ENCODE measurements at places on chromosomes 5 and 9.

DNA sequence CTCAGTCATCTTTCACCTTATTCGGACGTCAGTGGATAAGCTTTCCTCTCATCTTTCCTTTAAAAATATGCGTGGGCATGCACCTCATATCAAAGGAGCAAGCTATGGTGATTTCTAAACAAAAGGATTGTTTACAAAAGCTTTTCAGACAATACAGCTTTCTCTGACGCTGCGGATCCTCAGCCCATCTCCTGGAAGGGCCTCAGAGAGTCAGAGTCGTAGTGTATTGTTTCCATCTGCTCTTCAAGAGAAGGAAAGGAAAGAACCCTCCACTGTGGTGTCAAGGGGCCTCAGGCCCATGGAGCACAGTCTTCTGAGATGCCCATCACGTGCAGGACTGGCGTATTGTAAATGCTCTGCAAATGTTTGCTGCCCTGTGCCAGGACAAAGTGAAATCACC lies 163.4 kb upstream of the MAP1B start:
- DNase-seq = no peak

DNA sequence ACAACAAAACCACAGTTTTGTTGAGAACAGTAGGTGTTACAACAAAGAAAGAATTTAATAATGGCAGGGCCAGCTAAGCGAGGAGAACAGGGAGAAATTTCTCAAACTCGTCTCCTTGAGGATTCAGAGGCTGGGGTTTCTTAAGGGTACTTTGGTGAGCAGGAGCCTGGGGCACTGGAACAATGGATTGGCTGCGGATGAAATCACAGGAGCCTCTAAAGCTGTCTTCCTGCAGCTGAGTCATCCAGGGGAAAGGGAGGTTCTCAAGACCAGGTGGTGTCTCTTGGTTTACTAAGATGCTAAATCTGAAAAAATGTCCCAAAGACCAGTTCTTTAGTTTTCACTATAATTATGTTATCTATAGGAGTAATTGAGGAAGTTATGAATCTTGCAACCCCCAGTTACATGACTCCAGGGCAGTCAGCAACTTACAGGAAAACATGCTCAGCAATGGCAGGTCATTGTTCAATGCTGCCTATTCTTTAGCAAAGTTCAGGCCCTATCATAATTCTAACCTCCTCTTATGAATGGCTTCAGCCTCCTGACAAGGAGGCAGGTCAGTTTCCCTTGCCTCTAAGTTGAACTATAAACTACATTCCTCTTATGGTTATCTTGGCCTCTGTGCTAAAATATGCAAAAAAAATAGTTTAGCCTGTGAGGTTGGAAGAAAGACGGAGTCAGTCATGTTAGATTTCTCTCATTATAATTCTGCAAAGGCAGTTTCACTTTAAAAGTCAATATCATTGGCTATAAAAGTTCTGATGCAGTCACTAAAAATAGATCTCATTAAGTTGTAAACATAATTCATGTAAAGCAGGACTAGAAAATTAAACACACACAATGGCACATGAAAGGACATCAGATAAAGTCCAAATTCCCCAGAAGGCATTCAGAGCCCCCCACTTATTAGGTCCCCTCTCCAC lies 63.3 kb upstream of the CKS2 start:
- peak; percentile 13 for DNase-seq

DNA sequence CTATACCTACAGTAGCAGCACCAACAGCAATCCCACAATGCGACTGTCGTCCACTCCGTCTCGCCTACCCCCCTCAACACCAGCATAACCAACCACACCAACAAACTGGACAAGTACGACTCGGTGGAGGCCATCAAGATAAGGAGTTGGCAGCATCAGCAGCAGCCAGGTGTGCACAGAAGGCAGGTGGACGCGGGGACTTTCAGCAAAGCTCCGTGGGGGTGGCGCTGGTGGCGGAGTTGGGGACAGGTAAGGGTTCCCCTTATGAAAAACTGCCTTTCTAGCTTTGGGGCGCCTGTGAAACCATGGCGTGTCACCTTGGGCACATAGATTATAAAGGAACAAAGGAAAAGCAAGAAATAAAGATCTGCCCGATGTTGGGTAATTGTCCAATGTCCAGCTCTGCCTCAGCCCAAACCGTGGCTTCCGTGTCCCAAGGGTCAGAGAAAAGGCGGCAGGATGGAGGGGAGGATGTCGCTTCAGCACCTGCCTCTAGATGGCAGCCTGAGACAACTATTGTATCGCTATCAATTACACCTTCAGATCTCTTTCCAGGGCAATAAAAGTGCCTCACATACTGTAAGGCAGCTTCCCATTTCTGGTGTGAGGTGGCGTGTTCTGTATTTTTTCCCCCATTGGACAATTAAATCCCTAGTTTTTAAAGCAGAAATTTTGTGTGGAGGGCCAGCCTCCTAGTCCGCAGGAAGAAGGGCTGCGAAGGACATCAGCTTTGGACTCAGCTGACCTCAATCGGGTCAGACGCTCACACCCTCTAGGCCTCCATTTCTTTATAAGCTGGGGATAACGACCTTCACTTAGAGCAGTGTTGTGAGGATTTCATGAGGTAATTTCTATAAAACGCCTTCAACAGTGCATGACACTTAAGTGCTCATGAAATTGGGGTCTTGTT lies 58.8 kb downstream of the MTRR start:
- peak; percentile 47 for DNase-seq

DNA sequence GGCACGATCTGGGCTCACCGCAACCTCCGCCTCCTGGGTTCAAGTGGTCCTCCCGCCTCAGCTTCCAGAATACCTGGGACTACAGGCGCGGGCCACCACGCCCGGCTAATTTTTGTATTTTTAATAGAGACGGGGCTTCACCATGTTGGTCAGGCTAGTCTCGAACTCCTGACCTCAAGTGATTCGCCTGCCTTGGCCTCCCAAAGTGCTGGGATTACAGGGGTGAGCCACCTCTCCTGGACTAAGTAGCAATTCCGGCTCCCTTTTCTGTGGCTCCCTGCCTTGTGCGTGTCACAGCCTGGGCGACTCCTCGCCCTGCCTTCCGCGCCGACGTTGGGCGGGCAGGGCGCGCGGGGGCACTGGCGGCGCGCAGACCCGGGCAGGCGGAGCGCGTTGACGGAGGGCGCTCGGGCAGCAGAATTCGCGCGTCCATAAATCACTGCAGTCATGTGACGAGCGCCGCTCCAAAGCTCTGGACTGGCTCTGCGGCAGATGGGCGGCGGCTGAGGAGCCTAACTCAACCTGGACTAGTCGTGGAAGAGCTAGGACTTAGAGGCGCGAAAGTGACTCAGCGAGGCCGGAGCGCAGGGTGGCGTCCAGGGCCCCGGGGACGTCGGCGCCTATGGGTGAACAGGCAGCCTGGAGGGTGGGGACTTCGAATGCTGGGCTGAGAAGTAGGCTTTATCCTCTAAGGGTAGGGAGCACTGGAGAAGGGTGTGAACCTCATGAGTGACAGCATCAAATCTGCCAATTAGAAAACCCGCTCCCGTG lies 1.4 kb upstream of the CIZ1 start:
- DNase-seq = peak; percentile 79

DNA sequence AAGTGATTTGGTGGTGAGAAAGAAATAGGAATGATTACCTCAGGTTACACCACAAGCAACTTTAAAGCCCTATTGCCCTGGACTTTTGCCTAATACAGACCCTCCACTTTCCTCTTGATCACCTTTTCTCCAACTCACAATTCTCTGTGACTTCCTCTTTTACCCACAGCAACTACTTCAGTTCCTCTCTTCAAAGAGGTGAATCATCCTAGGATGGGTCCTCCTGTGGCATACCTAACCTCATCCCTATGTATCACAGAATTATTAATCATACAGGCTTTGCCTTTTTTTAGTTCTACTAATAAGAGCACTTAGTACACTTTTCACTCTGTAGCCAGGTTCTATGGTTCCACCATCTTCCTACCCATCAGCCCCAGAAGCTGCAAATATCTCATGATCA lies 19.6 kb upstream of the INSL6 start:
- DNase-seq = no peak

DNA sequence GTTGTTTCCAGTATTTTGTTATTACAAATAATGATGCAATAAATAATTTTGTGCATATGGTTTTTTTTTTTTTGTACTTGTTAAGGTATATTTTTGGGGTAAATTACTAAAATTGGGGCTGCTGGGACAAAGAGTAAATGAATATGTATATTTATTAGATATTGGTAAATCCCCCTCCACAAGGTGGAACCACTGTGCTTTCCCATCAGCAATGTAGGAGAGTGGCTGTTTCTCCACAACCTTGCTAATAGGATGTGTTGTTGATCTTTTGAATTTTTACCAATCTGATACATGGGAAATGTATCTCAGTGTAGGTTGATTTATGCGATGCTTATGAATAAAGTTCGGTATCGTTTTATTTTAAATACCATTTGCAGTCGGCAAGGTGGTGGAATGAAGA lies 118.1 kb downstream of the TRPM3 start:
- no peak for DNase-seq

DNA sequence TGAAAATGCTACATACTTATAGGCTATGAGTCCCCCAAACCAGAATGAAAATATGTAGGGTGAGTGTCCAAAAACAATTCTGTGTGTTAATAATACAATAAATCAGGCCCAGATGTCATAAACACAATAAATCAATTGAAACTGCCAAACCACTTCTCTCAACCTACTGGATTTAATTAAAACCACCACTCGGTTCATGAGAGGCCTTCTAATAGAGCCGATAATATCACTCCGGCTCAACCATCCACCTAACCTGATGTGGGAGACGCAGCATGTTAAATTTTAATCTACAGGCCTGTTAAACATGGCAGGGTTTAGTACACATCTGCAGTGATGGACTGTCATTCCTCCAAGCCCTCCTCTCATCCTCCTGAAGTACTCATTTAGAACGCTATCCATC lies 734.5 kb upstream of the ZNF608 start:
- DNase-seq = no peak

GRCh38 chr5:38554403-38554802 lies 2.0 kb downstream of the LIFR start:
- DNase-seq = no peak

GRCh38 chr9:115300874-115301273 lies 182.9 kb upstream of the TNC start:
- no peak for DNase-seq

GRCh38 chr5:159441441-159441840 lies 111.2 kb upstream of the IL12B start:
- no peak for DNase-seq

GRCh38 chr5:96087939-96088338 lies 126.3 kb upstream of the ELL2 start:
- DNase-seq = no peak

- no peak for DNase-seq
Observed at GRCh38 chr9:78644359-78644758, 347.4 kb downstream of the PSAT1 start.

GRCh38 chr5:118857700-118858099 lies 130.6 kb downstream of the DTWD2 start:
- no peak for DNase-seq

GRCh38 chr9:89498852-89499480 lies 1.1 kb upstream of the SEMA4D start:
- no peak for DNase-seq

DNA sequence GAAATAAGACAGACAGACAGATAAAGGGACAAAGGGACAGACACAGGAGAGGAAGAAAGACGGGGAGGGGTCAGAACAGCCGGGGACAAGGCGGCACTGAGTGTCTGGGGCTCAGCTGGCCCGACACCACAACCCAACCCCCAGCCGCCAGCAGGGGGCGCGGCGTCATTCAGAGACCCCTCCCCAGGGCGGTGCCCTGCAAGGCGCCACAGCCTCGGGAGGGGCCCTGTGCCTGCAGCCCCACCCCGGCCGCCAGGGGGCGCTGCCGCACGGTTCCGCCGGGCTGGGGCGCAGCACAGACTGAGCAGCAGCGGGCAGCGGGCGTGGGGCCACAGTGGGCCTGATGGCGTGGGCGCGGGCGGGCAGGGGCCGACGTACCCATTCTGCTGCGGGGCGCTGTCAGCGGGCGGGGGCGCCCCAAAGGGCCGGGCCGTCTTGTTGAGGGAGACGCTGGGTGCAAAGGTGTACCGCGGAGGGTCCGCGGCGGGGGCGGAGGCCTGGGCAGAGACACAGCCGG lies 5.9 kb downstream of the PDLIM7 start:
- DNase-seq = no peak

- no peak for DNase-seq
Observed at GRCh38 chr9:86052556-86053468, 46.5 kb downstream of the GOLM1 start.

DNA sequence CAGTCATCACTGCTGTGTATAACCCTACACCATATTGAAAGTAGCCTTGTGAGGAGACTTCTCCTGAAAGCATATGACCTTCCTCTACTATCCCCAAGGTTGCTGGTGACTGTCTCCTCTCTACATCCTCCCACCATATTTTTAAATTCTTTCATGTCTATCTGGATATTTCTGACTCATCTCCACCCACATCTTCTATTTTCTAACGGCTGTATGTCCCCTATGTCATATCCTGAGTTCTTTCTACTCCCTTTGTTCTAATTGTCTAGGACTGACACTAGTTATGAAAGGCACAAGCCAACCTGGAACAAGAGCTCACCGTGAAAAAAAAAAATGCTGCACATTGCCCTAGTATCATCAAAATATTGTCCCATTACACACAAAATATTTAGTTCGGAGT lies 218.3 kb upstream of the ZNF462 start:
- DNase-seq = no peak

All from foreskin melanocyte (primary cell).